Mammary epithelial cell (primary cell): ENCODE measurements at places on chromosomes 3 and 15.
A peak's percentile ranks its signal among the peaks of the same experiment; 100 is the strongest.

DNA sequence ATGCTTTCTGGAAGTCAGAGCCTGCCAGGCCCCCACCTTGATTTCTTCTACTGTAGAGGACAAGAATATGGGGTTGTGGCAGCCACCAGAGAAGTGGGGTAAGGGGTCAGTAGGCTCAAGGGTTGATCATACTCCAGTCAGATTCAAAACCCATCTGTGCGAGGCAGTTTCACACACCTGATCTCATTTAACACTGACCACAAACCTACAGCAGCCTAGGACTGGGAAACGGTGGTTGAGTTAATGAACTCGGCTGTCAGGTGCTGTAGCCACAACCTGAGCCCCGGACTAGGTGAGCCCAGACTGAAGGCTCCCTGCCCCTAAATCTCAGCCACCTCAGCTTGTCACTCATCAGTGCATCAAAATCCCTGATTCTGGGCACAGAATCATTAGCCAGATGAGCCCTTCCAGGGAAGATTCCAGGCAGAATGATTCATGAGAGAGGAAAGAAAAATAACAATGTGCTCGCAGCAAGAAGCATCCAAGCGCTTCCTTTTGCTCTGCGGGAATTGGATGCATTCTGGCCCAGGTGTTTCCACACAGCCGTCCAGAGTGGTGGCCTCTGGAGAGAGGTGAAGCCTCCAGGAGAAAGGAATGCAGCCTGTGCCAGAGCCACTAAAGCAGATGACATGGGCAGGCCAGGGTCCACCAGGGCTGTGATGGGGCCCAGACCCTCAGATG is 102.1 kb downstream of the SRGAP3 start:
- DNase-seq: no peak

DNA sequence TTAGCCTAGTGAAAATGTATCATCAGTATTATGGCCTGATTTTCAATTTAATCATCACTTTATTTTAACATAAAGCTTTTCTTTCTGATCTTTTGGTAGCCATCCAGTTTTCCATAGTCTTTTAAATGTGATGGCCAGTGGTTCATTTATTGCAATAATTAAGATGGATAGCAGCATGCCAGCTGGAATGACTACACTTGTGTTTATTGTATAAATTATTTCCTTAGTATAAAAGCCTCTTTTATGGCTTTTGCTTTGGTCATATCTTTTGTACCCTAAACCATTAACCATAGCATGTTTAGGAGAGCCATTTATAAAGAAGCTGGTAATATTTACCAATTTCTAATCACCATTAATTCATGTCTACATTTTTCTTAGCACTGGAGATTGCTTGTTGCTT is 31.7 kb downstream of the ALCAM start:
- DNase-seq: no peak

DNA sequence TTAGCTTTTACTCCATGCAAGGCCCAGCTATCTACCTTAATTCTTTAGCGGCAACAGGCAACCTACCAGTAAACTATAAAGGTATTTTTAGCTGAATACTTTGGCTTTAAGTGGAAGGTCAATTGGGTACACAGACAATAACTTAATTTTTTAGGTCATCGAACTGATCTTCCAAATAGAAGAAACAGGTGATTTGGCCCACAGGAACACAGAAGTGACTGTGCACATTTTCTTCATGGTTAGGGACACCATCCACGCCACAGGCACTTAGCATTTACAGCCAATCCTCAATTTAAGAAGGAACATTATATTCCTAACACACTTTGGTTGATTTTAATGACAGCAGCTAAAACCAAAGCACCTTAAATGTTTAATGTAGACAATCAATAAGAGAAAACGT is 1.9 kb downstream of the ARPP19 start:
- no peak for DNase-seq

DNA sequence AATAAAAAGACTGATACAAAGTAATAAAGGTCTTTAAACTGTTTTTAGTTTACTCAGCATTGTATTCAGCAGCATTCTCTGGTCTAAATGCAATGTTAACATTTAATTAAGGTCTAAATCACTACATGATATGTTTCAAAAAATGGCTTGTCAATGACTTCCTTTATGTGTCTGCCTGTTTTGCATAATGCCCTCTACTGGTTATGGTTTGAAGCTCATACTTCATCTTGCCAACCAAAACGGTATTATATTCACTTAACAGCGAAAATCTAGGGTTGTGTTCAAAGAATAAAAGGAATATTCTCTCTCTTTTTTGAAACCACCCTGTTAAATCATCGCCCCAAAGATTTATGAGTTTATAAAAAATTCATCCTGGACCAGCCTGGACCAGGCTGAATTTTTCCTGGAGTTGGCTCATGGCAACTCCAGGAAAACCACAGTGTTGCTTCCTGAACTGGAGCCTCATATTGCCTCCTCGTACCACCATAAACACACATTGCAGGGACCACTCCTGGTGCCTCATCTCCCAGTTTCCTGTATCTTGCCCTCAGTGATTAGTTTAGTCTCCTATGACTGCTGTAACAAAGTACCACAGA is 6.7 kb upstream of the NCEH1 start:
- no peak for DNase-seq

- DNase-seq: peak; percentile 79
These were observed 68.7 kb downstream of the TRAK1 start for GRCh38 chr3:42159706-42160472.

DNA sequence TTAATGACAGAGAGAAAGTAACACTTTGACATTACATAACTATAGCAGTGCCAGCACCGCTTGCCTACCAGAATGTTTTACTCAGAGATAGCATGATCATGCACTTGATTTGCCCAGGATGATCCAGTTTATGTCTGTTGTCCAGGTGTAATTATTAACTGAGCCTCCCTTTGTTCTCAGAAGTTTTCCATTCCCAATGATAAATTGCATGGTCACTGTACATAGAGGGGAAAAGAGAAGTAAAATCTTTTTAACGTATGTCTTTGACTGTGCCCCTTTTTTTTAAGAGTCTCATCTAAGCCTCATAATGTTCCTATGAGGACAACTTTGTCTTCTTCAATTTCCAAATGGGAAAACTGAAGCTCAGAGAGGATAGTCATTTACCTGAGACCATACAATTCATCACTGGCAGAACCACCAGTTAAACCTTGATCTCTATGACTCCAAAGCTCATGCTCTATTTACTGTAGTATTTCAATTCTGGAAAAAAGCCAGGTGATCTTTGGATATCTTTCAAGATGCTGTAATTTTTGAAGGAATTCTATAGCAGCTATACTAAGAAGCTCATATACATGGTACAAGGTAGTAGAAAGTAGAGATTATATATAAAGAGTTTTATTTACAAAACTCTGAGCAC is 25.1 kb downstream of the C3orf85 start:
- no peak for DNase-seq

GRCh38 chr15:81968691-81969090 is 77.1 kb downstream of the MEX3B start:
- no peak for DNase-seq

GRCh38 chr3:145903472-145904013 is 257.4 kb downstream of the PLOD2 start:
- DNase-seq: no peak
